ENCODE measurements at places on chromosomes 5 and 9.

DNA sequence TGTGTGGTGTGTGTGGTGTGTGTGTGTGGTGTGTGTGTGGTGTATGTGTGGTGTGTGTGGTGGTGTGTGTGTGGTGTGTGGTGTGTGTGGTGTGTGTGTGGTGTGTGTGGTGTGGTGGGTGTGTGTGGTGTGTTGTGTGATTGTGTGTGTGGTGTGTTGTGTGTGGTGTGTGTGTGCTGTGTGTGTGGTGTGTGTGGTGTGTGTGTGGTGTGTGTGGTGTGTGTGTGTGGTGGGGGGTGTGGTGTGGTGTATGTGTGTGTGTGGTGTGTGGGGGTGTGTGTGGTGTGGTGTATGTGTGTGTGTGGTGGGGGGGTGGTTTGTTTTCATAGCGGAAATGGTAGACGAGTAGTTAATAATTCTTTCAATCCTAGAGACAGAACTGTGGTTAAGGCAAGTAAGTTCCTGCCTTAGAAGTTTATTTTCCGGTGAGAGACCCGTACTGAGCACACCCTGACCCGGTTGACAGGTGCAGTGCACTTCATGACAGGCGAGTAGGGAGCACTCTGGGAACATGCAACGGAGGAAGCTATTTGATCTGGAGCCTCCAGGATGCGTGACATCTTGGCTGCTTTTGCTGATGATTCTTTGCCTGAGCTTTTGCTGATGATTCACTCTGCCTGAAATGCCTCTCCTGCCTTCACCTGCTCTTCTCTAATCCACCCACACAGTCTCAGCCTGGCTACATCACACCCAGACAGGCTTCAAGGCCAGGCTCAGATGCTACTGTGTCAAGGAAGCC is 21.7 kb upstream of the FAT2 start:
- DNase-seq: peak; percentile 55

DNA sequence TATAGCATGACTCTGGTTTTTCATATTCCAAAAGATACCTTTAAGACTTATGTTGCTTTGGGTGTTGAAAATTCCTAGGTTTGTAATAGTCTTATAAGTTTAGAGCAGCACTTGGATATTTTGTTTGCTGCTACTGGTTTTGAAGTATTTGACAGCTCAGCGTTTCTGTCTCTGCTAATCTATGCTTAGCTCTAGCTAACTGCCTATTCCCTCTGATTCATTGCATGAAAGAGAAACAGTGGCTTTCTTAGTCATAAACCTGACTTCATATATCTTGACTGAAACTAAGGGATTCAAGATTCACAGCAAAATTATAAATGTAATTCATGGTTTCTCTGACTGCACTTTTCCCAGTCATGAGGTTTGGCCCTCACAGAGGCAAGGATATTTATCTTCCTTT is 35.6 kb upstream of the ANXA1 start:
- DNase-seq: no peak

DNA sequence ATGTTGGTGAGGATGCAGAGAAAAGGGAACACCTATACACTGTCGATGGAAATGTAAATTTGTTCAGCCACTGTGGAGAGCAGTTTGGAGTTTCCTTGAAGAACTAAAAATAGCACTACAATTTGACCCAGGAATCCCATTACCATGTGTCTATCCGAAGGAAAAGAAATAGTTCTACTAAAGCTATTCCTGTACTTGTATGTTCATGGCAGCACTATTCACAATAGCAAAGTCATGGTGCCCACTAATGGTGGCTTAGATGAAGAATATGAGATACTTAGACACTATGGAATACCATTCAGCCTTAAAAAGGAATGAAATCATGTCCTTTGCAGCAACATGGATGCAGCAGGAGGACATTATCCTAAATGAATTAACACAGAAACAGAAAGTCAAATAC is 50.2 kb upstream of the CAST start:
- DNase-seq: no peak

- DNase-seq: no peak
These were observed 7.1 kb downstream of the UBAP1 start for GRCh38 chr9:34185778-34186551.

- DNase-seq: no peak
These were observed 48.8 kb upstream of the FBN2 start for GRCh38 chr5:128586848-128587247.

DNA sequence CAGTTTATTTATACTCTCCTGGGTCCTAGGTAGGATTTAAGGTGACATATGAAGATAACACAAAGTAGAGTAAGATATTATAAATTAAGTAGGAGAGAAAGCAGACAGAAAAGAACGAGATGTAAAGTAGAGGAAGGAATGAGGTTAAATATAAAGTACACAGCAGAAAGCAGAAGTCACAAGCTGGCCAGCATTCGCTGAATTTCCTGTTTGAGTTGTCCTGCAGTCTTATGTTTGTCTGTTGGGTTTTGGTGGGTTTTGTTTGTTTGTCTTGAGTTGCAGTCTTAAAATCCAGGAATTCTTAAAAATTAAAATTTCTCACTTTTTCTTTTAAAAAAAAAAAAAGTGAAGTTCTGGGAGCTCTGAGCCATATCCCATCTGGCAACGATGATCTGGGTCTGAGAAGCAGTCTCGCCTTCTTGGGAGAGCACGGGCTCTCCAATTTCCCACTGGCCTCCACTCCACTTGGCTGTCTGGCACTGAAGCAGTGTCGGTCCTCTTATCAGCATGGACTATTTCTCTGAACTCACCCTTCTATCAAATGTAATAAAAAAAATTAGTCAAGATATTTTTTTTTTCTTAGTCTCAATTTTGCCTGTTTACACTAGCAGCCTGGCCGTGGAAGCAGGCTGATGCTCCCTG is 2.0 kb downstream of the S100Z start:
- DNase-seq: no peak

GRCh38 chr5:73940801-73941200 is 314.8 kb downstream of the ARHGEF28 start:
- no peak for DNase-seq

- DNase-seq: no peak
These were observed 83.9 kb upstream of the TAS2R1 start for GRCh38 chr5:9713959-9714586.

- DNase-seq: no peak
These were observed 78.4 kb downstream of the NDFIP1 start for GRCh38 chr5:142186857-142187594.

GRCh38 chr5:77202145-77202544 is 8.3 kb upstream of the PDE8B start:
- DNase-seq: no peak
